ENCODE measurements at places on chromosomes 5 and 9.

DNA sequence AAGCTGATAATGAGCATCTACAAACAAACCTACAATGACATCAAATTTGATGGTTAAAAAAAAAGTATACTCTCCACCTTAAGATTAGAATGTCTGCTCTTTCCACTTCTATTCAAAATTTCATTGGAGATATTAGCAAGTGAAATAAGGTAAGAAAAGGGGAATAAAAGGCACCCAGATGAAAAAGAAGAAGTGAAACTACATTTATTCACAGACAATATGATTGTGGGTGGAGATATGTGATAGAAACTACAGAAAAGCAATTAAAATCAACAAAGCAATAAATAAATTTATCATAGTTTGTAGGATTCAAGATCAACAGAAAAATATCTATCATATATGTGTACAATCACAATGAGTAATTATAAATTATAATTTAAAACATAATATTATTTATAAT lies 395.1 kb upstream of the CCNH start:
- DNase-seq, result no peak

DNA sequence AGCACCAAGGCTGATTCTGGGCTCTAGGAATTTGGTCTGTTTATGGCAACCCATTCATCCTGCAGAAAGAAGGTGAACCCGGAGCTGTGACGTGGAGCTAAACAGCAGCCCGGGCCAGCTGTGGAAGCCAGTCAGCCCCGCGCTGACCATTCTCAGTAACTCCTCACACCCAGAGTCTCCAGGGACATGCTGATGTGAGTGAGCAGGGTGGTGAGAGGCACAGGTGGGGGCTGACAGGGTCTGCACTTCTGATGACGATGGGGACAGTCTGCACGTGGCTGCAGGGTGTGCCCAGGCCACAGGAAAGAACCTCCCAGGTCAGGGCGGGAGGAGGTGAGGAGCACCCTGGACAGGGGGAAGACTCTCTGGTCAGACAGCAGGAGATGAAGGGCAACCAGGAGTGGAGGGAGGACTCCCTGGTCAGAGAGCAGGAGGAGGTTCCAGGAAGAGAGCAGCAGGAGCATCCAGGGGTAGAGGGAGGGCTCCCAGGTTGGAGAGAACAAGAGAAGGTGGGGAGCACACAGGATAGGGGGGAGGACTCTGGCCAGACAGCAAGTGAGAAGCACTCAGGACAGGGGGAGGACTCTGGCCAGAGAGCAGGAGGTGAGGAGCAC lies 26.1 kb upstream of the SLC6A3 start:
- no peak for DNase-seq

- DNase-seq, result peak; percentile 99
Observed at GRCh38 chr5:82387001-82387818, 109.1 kb upstream of the RPS23 start.

GRCh38 chr5:143343042-143343441 lies 60.4 kb downstream of the NR3C1 start:
- no peak for DNase-seq
